Mesenteric fat pad (tissue), 1 donor: ENCODE measurements at places on chromosomes 1 and 21. TPM values are rescaled to one million over a fixed set of nuclear protein-coding genes. Genes with fewer than 3 reads are reported as not detected.

SLC66A1 gene
- total RNA-seq: 15.1 TPM

RNF115 gene
- total RNA-seq: 15.1 TPM

WDR64 gene
- total RNA-seq: not detected

RNF2 gene
- 22.8 TPM for total RNA-seq

KRTAP6-2 gene
- total RNA-seq: not detected

HSF2BP gene
- 0.26 TPM for total RNA-seq

NUP210L gene
- not detected for total RNA-seq

ARHGEF10L gene
- total RNA-seq: 37.0 TPM

S100A10 gene
- total RNA-seq: 650 TPM

CELF3 gene
- total RNA-seq: not detected

KCNK2 gene
- 0.26 TPM for total RNA-seq

NR1I3 gene
- not detected for total RNA-seq
